ENCODE measurements at places on chromosomes 4 and X. TPM values are rescaled to one million over a fixed set of nuclear protein-coding genes. Genes with fewer than 3 reads are reported as not detected.

GRCh38 chr4:95107004-95107403, 349.2 kb downstream of the BMPR1B start:
- DNase-seq, result no peak

DNA sequence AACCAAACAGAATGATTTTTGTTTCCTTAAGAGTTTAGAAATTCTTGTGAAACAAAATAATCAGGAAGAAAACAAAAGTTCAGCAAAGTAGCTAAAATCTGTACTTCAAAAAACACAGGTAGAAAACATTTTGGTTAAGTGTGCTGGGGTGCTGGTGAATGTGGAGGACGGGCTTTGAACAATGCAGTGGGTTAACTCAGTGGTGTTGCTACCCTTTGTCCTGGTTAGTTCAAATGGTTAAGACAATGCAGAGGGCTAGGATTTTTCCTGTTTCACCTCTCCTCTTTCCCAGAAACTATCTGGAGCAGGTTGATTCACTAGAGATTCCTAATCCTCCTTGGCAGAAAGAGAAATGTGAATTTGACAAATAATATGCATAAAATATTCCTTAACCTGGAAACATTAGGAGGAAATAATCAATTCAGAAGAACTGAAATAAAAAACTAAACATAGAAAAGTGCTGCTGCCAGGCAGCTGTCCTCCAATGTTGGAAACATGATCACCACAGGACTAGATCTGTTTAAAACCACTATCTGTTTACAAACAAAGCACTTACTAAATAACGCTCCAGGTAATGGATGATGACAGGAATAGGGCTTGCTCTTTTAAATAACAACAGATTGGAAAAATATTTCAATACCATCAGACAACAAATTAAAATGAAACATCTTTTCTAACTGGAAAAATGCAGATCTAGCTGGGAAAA, 148.9 kb downstream of the MAML3 start:
- no peak for DNase-seq

DNA sequence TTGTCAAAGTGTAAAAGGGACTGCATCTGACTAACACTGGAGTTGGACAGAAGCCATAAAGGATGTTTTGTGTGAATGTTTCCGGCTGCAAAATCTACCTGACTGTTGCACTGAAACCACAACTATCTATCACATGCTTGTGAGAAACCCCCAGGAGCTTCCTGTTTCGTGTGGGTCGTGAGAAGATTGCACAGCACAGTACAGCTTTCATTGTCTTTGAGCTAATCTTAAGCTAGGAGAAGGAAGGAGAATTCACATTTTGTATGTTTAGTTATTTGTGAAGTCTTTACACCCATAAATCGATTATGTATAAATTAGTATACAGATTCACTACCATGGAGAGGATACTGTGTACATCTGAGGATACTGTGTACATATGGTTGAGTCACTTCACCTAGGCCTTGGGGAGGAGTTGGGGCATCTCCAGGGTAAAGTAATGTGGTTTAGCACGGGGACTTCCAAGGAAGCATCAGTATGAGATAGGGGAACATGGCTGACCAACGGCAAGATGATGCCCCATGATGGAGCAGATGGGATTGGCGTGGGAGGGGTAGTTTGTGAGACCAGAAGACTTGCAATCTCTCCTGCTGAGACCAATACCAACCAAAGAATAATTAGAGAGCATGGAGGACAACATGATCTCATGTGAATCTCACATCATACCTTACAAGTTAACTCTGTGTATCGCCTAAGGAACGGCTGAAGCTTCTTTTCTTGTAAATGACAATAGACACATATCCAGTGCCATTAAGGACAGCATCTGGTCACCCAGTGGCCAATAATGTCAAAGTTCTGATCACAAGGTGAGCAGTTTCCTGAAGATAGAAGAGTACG, 43.1 kb upstream of the FAM9C start:
- no peak for DNase-seq

NDNF gene
- total RNA-seq, result 0.10 TPM

IL3RA gene
- total RNA-seq, result 0.28 TPM

GRCh38 chr4:149752729-149753128, 62.9 kb downstream of the IQCM start:
- no peak for DNase-seq

PTTG2 gene
- total RNA-seq, result not detected

- no peak for DNase-seq
These were observed 105.8 kb upstream of the C1QTNF7 start for GRCh38 chr4:15322006-15322405.

STBD1 gene
- 4.9 TPM for total RNA-seq

GRCh38 chrX:1500701-1501624, 36.0 kb downstream of the P2RY8 start:
- DNase-seq, result no peak

GRCh38 chrX:19674041-19674789, 158.9 kb upstream of the MAP3K15 start:
- no peak for DNase-seq

- DNase-seq, result no peak
These were observed 197.1 kb upstream of the SPOCK3 start for GRCh38 chr4:167431371-167431770.

DNA sequence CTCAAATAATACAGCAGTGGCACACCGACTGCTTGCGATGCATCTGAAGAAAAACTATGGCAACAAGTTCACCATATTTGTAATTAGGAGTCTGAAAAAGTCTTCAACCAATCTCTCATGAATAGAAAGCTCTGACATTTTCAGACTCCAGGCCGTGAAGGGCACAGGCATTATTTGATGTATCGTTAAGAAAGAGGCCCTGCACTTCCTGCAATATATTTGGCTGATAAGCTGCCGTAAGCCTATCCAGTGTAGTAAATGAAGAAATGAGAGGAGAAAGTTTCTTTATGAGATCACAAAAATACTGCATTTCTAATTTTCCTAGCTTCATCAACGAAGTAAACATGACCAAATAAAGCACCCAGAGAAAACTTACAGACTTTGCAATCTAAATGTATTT, 613.8 kb upstream of the TECRL start:
- no peak for DNase-seq
